ENCODE measurements at places on chromosomes 16 and 17.

DNA sequence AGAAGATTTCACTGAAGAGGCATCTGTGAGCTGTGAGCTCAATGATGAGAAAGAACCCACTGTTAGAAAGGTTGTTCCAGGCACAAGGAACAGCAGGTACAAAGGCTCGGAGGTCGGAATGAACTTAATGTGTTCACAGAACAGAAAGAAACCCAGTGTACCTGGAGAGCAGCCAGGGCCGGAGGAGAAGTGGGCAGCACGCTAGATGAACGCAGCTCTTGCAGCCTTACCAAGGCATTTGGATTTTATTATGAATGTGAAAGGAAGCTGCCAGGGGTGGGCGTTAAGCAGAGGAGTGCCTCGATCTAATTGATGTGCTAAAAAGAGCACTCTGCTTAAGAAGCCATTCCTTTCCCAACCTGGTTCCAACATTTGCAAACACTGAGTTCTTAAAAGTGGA, 19.0 kb downstream of the EEF2K start:
- no peak for DNase-seq

GRCh38 chr17:63531022-63531965, 8.1 kb downstream of the KCNH6 start:
- no peak for DNase-seq

- no peak for DNase-seq
These were observed 38.5 kb downstream of the CNOT1 start for GRCh38 chr16:58591083-58591482.

GRCh38 chr17:78804777-78805176, 22.7 kb upstream of the CYTH1 start:
- DNase-seq, result no peak

DNA sequence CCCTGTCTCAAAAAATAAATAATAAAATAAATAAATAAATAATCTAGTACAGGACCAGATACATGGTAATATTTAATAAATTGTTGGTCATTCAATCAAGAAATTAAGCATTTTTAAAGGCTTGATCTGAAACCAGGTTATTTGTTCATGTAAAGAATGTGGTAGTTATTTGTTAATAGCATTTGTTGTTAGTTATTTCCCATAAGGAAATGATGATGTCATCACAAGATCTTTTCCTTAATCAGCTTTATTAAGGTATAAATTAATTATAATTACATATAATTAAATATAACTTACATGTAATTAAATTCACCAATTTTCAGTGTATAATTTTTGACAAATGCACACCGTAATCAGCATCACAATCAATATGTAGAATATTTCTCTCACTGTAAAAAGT, 19.5 kb upstream of the DHX40 start:
- no peak for DNase-seq

DNA sequence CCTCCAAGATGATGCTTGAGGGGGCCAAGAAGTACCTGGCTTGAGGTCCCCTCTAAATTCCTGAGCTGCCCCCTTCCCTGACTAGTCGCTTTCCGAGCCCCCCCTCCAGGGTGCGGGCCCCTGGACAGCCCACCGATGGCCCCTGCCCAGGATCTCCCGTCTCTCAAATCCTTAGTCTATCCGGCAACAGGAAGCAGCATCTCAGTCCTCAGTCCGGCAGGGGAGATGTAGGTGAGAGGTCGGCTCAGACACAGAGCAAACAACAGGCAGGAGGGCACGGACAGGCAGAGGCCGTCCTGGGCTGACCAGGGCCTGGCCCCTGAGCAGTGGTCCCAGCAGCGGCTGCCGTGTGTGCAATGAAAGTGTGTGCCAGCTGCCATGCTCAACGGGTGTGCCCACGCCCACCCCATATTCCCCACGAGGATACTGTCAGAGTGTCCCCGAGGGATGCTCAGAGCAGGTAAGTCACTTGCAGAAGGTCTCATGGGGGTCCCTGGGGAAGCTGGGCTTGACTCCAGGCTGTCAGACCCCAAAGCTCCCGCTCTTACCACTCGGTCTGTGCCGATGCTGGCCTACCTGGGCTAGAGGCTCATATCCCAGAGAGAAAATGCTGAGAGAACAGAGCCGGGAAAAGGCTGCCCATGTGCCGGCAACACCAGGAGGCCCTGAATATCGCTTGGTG, 7.2 kb downstream of the SLC43A2 start:
- no peak for DNase-seq

GRCh38 chr16:25063102-25063501, 47.9 kb upstream of the ARHGAP17 start:
- no peak for DNase-seq

DNA sequence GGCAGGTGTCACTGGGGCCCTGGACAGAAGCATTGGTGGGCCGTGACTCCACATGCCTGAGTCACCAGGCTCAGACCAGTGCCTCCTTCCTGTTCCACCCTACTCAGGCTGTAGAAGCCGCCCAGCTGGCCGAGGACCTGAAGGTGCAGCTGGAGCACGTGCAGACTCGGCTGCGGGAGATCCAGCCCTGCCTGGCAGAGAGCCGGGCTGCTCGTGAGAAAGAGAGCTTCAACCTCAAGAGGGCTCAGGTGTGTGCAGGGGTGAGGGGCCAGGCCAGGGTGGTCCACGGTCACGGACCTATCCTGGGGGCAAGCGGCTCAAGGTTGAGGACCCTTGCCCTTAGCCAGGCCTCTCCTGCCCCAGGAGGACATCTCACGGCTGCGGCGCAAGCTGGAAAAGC, 9.6 kb downstream of the RNF40 start:
- DNase-seq, result no peak
